Right atrium auricular region (tissue), 2 donors: ENCODE measurements at places on chromosomes 7 and 10. TPM values are rescaled to one million over a fixed set of nuclear protein-coding genes. Genes with fewer than 3 reads are reported as not detected.

DNA sequence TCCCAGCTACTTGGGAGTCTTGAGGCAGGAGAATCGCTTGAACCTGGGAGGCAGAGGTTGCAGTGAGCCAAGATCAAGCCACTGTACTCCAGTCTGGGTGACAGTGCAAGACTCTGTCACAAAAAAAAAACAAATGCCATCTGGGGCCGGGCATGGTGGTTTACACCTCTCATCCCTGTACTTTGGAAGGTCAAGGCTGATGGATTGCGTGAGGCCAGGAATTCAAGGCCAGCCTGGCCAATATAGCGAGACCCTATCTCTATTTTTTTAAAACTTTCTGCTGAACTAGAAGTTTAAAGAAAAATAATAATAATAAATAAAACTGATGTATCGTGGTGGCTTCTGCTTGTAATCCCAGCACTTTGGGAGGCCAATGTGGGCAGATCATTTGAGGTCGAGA is 15.7 kb upstream of the RNF216 start:
- no peaks in the 10 kb centered on the region for H3K36me3 ChIP-seq
- H3K27me3 ChIP-seq: no peaks in the 10 kb centered on the region
- no peak for DNase-seq
- no peak overlapping the region for H3K4me3 ChIP-seq
- H3K4me1 ChIP-seq: no peaks in the 10 kb centered on the region

- no peaks in the 10 kb centered on the region for H3K36me3 ChIP-seq
- H3K4me3 ChIP-seq: no peak overlapping the region
- no peaks in the 10 kb centered on the region for H3K27me3 ChIP-seq
Observed at GRCh38 chr7:121623130-121623872, 227.2 kb upstream of the FAM3C start.

DNA sequence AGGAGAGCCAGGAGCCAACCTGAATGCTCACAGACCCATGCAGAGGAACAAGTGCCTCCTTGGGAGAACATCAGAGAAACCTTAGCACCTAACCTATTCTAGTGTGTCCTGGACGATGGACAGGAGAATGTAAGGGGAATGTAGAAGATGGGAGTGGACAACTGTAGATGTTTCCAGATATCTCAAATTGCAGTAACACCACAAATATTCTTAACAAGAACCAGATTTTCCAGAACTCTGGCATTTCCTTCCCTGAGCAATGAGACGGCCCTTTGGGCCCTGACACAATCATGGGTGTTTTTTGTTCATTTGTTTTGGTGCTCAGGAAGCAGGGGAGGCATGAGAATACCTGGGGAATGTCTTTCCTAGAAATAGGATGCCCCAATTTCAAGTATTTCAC is 196.1 kb upstream of the PRSS1 start:
- H3K27me3 ChIP-seq: no peaks in the 10 kb centered on the region
- H3K4me3 ChIP-seq: no peak overlapping the region
- H3K36me3 ChIP-seq: no peaks in the 10 kb centered on the region
- no peak overlapping the region for H3K27ac ChIP-seq

GRCh38 chr7:46315891-46316290 is 394.8 kb upstream of the IGFBP3 start:
- no peak for DNase-seq
- no peak overlapping the region for H3K4me3 ChIP-seq
- H3K36me3 ChIP-seq: no peaks in the 10 kb centered on the region
- H3K27me3 ChIP-seq: no peaks in the 10 kb centered on the region
- H3K4me1 ChIP-seq: no peaks in the 10 kb centered on the region

DNA sequence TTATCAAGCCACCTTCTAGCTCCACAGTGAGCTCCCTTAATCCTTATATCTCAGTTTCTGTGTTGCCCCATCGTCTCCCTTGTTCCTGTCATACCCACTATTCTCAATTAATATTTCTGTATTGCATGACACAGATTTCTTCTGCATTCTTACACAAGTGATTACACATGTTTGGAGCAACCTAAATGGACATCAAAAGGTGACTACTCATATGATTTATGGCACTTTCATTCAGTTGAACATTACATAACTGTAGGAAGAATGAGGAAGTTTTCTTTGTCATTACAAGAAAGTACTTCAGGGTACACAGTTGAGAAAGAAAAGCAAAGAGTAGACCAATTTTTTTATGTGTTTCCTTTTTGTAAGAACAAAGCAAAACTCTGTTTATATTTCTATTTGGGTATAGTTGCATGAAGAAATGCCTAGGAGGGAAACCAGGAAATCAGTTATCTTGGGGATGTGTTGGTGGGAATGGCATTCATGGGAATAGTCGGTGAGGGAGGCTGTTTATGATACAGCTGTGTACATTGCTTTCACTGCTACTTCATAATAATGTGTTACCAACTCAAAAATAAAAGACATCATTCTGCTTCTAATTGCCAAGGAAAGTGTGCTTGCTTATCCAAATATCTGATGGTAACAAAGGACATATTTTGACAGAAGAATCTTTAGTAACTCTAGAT is 23.6 kb upstream of the PRSS37 start:
- H3K36me3 ChIP-seq: no peaks in the 10 kb centered on the region
- H3K27me3 ChIP-seq: no peaks in the 10 kb centered on the region
- no peak overlapping the region for H3K27ac ChIP-seq
- H3K4me3 ChIP-seq: no peak overlapping the region
- no peaks in the 10 kb centered on the region for H3K4me1 ChIP-seq

DNA sequence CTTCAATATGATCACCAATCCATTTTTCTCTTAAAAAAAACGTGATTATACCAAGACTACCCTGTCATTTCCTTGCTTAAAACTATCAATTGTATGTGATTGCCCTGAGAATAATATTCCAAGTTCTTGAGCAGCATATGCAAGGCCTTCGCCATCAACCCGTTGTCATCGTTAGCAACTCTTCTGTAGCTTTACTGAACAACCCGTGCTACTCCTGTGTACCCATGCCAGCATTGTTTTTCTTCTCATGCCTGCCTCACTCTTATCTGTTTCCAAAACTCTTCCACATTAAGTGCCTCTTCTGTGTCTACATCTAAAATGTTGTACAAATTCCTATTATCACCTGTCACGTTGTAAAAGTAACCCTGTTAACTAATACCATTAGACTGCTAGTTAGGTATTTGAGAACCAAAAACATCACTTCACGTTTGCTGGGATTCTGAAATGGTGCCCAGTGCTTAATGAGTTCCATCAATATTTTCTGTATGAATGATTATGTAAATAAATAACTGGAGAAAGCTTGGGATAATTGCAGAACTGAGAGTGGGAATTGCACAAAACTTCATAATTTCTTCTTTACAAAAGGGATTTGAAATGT is 10.5 kb downstream of the CAV2 start:
- H3K27ac ChIP-seq: peak overlapping the region; percentile 91
- no peak overlapping the region for H3K4me3 ChIP-seq
- no peaks in the 10 kb centered on the region for H3K4me1 ChIP-seq
- H3K36me3 ChIP-seq: peaks cover 21% of the 10 kb centered on the region

GRCh38 chr7:74522281-74522905 is 68.7 kb downstream of the GTF2IRD1 start:
- H3K4me3 ChIP-seq: no peak overlapping the region
- no peak overlapping the region for H3K27ac ChIP-seq
- no peak for DNase-seq
- peaks cover 57% of the 10 kb centered on the region for H3K36me3 ChIP-seq
- no peaks in the 10 kb centered on the region for H3K4me1 ChIP-seq

DNA sequence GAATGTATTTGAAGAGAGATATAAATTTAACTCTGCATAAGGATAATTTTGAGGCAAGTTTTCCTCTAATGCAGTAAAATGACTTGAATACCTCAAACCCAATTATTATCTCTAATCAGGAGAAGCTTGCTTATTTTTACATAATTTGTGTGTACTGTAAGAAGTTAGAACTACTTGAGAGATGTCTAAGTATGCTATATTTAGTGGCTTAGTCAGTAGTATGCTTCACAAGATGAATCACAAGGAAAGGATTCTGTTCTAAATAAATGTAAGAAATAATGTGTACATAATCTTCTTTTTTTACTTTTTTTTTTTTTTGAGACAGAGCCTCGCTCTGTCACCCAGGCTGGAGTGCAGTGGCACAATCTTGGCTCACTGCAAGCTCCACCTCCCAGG is 13.7 kb downstream of the PHTF2 start:
- peaks cover 3% of the 10 kb centered on the region for H3K4me1 ChIP-seq
- no peaks in the 10 kb centered on the region for H3K36me3 ChIP-seq
- no peak for DNase-seq

DNA sequence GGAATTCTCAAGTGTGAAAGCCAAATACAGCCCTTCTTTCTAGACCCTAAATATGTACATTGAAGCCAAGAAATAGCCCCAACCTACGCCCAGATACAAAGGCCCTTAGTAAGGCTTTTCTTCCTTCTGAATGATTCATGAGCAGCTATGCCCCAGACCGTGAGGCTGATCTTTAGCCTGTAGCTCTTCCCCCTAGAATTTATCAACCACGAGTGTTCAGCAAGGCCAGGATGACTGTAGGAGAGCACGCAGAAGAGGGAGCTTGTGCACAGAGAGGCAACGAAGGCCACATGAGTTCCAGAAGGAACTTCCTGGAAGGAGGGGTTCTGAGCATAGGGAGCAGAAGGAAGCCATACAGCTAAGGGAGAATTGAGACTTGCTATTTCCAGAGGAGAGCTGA is 53.0 kb upstream of the HABP2 start:
- H3K4me1 ChIP-seq: no peaks in the 10 kb centered on the region
- H3K36me3 ChIP-seq: no peaks in the 10 kb centered on the region
- no peaks in the 10 kb centered on the region for H3K27me3 ChIP-seq
- H3K4me3 ChIP-seq: no peak overlapping the region
- DNase-seq: no peak

DNA sequence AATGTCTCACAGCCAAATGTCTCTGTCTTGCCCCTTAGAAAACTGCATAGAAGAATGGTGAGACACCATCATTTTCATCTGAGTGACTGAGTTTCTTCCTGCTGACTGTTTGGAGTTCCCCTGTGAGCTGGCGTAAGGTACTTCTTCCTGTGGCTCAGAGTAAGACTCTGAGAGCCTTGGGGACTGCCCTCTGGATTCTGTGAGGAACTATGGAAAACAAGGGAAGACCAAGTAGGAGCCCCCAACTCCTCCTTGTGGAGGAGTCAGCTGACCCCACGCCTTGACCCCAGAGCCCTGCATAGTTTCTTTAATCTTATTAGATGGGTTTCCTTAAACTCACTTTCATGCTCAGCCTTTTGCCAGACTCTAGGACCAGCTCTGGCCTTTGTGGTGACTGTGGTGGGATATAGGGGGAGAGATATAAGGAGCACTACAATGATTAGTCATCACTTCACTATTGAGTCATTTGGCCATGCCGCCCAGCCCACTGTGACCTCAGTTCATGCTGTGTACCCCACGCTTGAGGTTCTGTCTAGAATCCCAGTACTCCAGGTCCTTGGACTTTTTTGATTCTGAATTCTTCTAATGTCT is 51.8 kb upstream of the FAM133B start:
- no peak overlapping the region for H3K4me3 ChIP-seq
- no peaks in the 10 kb centered on the region for H3K27me3 ChIP-seq
- DNase-seq: no peak

DNA sequence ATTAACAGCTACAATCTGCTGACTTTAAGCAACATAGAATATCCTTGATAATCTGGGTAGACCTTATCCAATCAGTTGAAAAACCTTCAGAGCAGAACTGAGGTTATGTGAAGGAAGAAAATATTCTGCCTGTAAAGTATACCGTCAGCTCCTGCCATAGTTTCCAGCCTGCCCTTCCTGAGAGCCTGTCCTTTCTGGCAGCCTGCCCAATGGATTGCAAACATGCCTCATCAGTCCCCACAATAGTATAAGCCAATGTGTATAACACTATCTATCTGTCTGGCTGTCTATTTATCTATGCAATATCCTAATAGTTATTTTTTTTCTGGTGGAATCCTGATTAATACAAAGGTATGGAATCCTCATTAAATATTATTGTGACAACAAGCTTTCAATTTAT is 489.2 kb upstream of the KCND2 start:
- no peak for DNase-seq
- no peaks in the 10 kb centered on the region for H3K4me1 ChIP-seq
- H3K4me3 ChIP-seq: no peak overlapping the region

DNA sequence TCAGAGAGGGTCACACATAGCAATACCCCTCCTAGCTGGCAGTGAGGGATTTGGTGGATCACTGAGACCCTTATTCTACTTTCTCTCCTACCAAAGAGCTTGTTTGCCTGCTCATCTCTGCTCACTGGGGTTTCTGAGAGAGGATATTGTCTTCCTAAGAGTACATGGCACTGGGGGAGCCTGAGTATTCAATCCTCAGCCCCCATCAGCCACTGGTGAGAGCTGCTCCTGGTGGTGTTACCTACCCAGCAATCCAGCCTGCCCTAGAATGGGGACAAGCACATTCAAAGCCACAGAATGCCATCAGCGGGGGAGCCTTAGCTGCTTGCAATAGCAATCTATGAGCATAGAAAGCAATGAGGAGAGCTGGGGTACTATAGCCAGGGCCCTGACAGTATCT is 281.1 kb downstream of the WDR11 start:
- H3K36me3 ChIP-seq: no peaks in the 10 kb centered on the region
- no peak overlapping the region for H3K27ac ChIP-seq
- H3K4me1 ChIP-seq: no peaks in the 10 kb centered on the region
- no peak for DNase-seq
- no peak overlapping the region for H3K4me3 ChIP-seq
- no peaks in the 10 kb centered on the region for H3K27me3 ChIP-seq

DNA sequence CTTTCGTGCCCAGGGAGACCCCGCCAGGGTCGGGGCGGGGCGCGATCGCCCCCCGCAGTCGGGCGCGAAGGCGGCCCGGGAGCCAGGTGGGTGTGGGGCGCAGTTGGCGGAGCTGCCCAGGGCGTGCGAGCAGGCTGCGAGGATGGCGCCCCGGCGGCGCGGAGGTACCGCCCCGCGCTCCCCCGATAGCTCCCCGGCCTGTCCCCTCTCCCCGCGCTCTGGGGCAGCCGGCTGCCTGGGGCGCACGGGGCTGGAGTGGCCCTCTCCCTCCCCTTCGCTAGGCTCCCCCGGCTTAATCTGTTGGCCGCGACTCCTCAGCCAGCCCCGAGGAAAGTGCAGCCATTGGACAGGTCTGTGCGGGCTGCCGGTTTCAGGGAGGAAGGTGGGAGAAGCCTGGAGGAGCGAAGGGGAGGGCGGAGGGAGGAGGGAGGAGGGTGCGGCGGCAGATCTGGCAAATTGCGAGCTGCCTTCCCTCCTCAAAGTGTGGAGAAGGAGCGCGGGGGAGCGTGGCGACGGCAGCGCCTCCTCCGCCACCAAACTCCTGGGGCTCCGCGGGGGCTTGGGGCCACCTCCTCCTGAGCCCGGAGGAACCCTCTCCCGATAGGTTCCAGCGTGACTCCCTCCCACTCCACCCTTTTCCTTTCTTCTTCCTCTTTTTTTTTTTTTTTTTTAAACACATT is 361 bp upstream of the PLXDC2 start:
- H3K27me3 ChIP-seq: no peaks in the 10 kb centered on the region
- no peaks in the 10 kb centered on the region for H3K36me3 ChIP-seq
- peak overlapping the region; percentile 84 for H3K27ac ChIP-seq
- peak; percentile 87 for DNase-seq
- H3K4me3 ChIP-seq: peak overlapping the region; percentile 69

GRCh38 chr7:50317221-50317678 is 12.7 kb downstream of the IKZF1 start:
- H3K27me3 ChIP-seq: no peaks in the 10 kb centered on the region
- DNase-seq: no peak
- no peak overlapping the region for H3K27ac ChIP-seq

FAM25C gene
- total RNA-seq: not detected

NXPH1 gene
- total RNA-seq: not detected

IFRD1 gene
- 11.2 TPM for total RNA-seq

GPR15LG gene
- not detected for total RNA-seq

COBL gene
- total RNA-seq: 31.4 TPM

RTKN2 gene
- 0.08 TPM for total RNA-seq

LOXL4 gene
- total RNA-seq: 1.5 TPM

TRIL gene
- 4.4 TPM for total RNA-seq

TMEM229A gene
- total RNA-seq: 0.59 TPM

PDAP1 gene
- 70.9 TPM for total RNA-seq

PNLIPRP3 gene
- total RNA-seq: not detected
